Fibroblast of skin of right quadriceps (primary cell): ENCODE measurements at places on chromosomes 6 and 20.
A peak's percentile ranks its signal among the peaks of the same experiment; 100 is the strongest.

DNA sequence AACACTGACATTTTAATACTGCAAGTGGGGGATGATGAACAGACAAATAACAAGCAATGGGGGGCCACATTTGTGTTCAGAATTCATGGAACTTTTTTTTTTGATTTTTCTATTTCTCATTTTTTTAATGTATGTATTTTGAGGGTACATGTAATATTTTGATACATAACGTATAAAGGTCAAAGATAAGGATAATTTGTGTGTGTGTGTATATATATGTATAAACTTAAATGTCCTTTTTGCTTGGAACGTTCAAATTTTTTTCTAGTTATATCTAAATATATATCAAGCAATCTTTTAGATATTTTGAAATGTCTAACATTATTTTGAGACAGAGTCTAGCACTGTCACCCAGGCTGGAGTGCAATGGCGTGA lies 12.3 kb upstream of the ZNF311 start:
- no peak for DNase-seq

DNA sequence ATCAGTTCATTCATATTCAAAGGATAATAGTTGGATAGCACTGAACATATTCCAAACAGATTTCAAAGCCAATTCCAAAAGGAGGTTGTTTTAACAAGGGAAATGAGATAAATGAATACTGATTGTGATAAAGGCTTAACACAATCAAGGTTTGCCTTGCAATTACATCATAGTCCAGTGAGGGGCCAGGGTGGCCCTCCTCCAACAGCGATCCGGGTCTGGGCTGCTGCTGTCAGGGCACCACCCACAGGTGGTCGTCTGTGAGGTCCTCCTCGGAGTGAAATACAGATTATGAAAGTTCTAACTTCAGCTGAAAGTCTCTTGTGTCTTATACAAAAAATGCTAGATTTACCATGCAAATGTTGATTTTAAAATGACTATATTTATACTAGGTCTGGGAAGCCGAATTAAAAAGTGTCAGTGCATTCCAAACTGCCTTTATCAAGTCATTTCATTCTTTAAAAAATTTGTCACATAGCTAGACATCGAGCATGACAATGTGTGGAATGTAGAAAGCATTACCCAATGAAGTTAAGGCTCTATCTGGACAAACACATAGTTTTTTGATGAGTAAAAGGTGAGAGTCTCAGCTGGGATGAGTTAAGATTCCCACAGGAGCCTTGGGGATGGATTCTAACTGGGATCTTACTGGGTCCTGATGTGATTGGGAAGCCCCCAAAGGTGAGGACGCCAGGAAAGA lies 65.9 kb upstream of the SLC22A23 start:
- DNase-seq, result peak; percentile 86

DNA sequence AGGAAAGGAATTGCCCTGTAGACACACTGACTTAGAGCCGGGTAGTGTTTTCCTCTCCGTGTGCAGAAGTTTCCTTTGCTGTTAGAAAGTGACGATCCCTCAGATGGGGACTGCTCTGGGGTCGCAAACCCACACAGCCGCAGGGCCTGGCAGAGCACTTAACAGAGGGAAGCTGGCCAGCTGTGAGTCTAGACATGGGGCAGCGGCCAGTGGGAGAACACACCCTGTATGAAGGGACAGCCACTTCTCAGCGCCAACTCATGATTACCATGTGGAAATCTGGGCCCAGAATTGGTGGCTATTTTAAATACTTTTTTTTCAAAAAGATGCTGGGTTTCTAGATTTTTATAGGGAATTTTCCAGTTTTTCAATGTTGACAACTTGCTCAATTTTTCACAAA lies 39.4 kb downstream of the SLC9A8 start:
- no peak for DNase-seq

DNA sequence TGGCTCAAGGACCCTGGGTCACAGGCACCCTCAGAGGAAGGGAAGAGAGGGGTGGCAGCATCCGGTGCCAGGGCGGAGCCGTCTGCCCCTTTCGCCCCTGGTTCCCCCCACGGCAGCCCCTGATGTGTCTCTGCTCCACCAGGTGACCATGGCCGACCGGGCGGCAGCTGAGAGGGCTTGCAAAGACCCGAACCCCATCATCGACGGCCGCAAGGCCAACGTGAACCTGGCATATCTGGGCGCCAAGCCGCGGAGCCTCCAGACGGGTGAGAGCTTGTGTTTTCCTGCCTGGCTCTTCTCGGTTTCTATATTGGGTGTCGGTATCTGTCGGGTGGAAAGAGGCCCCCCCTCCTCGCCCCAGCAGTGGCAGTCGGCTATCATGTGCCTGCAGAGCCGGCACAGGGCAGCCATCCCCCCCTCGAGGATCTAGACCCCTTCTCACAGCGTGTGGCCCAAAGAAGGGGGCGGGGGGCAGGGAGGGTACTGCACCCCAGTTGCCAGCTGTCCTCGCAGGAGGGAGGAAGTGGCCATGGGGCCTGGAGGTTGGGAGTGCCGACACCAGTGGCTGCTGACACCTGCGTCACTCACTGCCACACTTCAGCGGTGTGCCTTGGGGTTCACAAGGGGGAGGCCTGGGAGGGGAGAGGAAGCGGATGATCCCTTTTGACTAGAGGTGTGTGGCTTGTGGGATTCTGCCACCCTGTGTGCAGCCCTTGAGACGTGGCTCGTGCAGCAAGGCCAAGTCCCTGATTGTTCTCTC lies 1.5 kb downstream of the RBM38 start:
- no peak for DNase-seq

DNA sequence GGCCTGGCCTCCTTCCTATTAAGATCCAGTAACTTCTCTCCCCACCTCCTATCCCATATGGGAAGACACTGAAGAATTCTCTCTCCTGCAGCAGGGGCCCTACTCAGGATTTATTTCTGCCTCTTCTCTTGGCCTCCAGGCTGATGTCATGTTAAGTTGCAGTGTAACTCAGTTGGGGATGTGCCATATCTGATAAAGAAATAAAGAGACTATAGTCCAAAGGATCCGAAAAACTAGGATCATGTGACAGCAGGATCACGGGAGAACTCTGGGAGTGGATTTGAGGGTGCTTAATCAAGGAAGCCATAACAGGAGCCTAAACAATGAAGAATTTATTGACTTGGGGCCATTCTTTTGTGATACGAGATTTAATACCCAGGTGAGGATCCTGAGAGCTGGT lies 38.5 kb upstream of the TGM6 start:
- DNase-seq, result no peak

DNA sequence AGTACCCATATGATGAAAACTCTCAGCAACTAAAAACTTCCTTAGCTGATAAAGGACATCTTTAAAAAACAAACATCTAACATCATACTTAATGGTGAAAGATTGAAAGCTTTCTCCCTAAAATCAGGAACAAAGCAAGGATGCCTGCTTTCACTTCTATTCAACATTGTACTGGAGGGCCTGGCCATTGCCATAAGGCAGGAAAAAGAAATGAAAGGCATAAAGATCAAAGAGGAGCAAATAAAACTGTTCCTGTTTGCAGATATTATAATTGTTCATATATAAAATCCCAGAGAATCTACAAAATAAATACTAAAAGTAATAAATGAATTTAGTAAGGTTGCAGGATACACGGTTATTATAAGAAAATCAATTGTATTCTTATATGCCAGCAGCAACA lies 124.6 kb upstream of the ARMC2 start:
- no peak for DNase-seq

DNA sequence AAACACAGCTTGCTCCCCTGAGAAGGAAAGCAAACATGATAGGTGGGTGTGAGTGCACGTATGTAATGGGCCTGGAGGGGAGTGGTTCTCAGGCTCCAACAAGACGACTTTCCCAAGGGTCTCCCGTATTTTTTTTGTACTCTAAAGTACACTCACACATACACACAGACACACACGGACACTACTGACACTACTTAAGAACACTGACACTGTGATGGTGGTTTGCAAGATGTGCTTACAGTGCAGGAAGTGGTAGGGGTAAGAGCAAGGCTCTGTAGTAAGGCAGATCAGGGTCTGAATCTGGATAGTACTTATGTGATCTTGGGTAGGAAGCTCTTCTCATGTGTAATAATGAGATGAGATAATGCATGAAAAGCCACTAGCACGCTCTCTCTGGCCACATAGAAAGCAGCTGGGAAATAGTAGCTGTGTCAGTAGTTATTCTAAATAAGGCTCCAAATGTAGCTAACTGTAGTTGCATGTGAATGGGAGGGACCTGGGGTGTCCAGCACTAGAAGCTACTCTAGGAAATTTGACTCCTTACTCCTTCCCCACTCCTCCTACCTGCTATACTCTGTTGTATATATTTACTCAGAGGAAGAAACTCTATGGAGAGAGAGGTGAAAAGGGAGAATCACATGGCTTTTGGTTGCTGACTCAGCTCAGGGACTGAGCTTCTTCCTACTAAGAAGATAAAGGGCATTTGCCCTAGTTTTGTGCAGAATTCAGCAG lies 8.4 kb upstream of the ZBTB24 start:
- DNase-seq, result no peak

DNA sequence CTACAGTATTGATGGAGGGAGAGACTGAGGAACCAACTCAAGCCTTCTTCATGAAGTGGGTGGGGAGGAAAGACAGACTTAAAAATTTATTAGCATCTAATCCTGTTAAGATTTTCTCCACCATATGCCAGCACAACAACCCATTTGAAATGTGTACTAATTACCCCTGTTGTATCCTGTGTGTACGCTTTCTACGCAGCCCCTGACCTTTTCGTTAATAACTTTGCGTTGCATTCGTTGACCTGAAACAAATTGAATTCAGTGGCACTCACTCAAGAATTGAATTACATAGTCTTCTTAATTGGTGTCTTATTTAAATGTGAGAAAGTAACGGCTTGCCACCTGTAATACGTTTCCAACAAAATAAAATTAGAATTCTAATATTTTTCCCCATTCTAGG lies 113.9 kb downstream of the LINC00237 start:
- no peak for DNase-seq

DNA sequence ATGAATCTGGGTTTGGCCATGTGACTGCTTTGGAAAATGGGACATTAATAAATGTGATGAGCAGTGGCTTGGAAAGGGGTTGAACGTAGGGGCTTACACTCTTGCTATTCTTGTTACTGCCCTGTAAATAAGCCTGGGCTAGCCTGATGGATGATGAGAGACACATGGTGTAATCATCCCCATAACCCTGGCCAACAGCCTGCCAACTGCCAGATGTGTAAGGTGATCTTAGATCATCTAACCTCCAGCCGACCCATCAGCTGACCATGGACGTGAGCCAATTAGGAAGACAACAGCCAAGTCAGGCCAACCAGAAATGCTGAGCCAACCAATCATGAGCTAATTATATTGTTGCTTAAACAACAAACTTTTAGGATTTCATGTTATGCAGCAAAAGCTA lies 25.2 kb downstream of the FBXO30 start:
- DNase-seq, result no peak

DNA sequence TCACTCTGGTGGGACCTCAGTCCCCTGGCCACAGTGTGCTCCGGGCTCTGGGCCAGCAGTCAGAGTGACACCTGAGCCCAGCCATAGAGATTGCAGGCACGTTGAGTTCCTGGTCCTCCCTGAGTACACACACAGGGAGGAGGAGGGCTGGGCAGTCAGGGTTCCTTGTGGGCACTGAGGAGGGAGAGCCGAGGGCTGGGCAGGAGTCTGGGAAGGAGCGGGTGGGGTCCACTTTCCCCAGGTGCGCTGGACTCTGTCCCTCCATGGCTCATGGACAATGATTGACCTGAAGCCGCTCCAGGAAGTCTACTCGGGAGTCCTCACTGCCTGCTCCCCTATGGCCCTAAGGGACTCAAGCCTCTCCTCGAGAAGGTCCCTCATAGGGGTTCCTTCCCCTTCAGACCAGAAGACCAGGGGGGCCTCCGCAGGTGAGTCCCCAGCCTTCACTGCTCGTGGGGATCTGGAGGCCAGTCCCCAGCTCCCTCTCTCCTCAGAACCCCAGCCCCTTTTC lies 1.1 kb downstream of the SLC44A4 start:
- DNase-seq, result no peak

DNA sequence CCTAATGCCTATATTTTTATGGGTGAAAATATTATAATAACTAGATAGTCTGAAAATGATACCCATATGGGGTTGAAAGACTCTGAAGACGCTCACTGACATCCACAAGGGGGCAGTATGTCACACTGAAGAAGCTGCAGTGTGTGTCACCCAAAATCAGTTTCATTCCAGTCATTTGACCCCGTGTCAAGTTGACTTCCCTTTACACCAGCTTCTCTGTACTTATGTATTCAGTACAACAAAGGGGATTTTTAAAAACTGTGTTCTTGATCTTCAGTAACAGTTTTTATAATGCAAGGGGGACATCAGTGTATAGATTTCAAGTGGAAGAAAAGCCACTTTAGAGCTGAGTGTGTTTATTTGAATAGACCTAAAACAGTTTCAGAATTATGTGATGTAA lies 19.3 kb downstream of the FAXC start:
- DNase-seq, result peak; percentile 66

GRCh38 chr20:13028001-13028400 lies 19.2 kb downstream of the SPTLC3 start:
- peak; percentile 52 for DNase-seq

DNA sequence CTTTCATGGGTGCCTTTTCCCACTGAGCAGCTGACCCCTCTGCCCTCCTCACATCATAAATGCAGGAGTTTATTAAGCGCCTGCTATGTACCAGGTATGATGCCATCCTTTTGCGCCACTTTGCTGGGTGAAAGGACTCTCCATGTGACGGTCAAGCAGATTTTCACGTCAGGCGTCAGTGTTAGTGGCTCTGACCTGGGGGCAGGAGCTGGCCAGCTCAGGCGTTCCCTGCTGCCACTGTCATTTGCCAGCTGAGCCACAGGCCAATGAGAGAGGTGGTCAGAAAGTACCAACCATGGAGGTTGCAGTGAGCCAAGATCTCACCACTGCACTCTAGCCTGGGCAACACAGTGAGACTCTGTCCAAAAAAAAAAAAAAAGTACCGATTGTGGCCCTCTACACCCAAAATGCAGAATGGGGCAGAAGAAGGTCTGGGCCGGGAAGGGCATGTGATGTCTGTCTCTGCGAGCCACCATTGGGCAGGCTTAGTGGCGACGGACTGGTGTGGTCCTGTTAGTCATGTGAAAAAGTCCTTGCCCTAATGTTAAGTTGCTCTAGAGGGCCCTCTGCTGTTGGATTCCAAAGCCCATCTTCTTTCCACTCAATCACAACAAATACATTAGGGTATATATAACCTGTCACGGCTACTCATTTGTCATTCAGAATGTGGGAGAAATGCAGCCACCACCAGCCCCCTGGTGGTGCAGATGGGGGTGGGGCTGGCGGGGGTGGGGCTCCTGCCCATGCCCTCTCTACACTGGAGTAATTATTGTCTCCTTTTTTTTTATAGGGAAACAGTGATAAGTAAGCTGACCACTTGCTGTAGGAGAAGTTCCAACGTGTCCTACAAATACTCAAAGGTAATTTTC lies 18.4 kb upstream of the SLC22A1 start:
- DNase-seq, result peak; percentile 19

DNA sequence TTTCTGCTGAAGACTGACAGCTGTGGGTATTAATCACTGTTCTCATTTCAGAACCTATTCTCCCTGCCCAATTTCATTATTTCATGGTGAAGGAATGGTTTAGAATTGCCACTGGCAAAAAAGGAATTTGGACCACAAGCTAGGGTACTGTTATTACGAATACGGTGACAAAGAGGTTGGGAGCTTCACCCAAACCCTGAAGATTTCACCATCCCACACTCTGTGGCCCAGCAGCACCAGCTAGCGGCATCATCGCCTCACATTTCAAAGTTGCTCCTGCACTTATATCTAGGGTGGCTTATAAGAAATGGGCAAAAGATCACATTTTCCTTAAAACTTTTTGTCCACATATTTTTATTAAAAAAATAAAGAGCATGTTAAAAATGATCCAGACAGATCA lies 236.1 kb downstream of the SYNDIG1 start:
- DNase-seq, result no peak
